GM12878 (cell line): ENCODE measurements at places on chromosomes 12 and 14. TPM values are rescaled to one million over a fixed set of nuclear protein-coding genes. Genes with fewer than 3 reads are reported as not detected.

CIROP gene
- total RNA-seq = not detected in 2 replicates

PLEKHH1 gene
- 0.95 and 1.4 TPM in 2 replicates for total RNA-seq

C14orf132 gene
- total RNA-seq = 0.05 and 0.19 TPM in 2 replicates

DNA sequence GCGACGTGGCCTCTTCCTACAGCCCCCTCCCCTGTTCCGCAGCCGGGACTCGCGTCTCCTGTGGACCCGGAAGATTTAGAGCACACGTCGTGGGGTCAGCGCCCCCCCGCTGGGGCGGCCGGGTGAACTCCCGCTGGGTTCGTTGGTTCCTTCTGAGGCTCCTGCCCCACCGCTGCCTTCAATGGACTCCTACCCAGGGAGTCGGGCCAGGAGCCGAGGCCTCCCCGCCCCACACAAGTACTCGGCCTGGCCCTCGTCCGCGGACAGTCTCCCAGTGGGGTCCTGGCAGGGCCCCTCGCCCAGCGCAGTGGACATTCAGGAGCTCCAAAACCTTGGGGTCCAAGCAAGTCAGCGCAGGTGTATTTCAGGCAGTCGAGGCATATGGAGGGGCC, 1.2 kb downstream of the MMP17 start:
- no peaks in the 10 kb centered on the region for H3K36me3 ChIP-seq
- H3K4me3 ChIP-seq = no peak overlapping the region; the same call in 1 of the 2 replicates
- H3K27me3 ChIP-seq = peaks cover 9% of the 10 kb centered on the region
- DNase-seq = no peak
- no peaks in the 10 kb centered on the region for H3K4me1 ChIP-seq
